Smooth muscle cell of the coronary artery (primary cell): ENCODE measurements at places on chromosomes 3 and 15. TPM values are rescaled to one million over a fixed set of nuclear protein-coding genes. Genes with fewer than 3 reads are reported as not detected.

Gene CACNA2D3
- 0.38 and 0.59 TPM in 2 replicates for total RNA-seq

Gene IVD
- total RNA-seq: 34.0 and 55.6 TPM in 2 replicates

Gene GPR87
- not detected in 2 replicates for total RNA-seq

Gene STRIT1
- not detected in 2 replicates for total RNA-seq

Gene NEK10
- 6.5 and 35.3 TPM in 2 replicates for total RNA-seq

Gene MASP1
- 5.7 and 20.2 TPM in 2 replicates for total RNA-seq

Gene ITGA11
- 26.3 and 65.5 TPM in 2 replicates for total RNA-seq

Gene SLC9C1
- total RNA-seq: 0.70 and 0.75 TPM in 2 replicates

Gene UPK1B
- not detected in 2 replicates for total RNA-seq

Gene GOLGA6A
- total RNA-seq: not detected in 2 replicates

Gene IREB2
- 13.3 and 15.9 TPM in 2 replicates for total RNA-seq

Gene CAMKV
- total RNA-seq: not detected in 2 replicates

Gene NSUN3
- total RNA-seq: 8.1 and 11.6 TPM in 2 replicates

Gene ZNF609
- 18.6 and 50.5 TPM in 2 replicates for total RNA-seq

Gene OXSM
- total RNA-seq: 8.2 and 9.8 TPM in 2 replicates

Gene LRRC2
- total RNA-seq: 2.0 and 4.7 TPM in 2 replicates

Gene MOBP
- total RNA-seq: under 0.01 TPM in 1 of 2 replicates, not detected in the other

Gene MYO1E
- total RNA-seq: 49.2 and 85.2 TPM in 2 replicates

Gene SLC51B
- not detected in 2 replicates for total RNA-seq

Gene CD200R1
- 0.08 TPM in 1 of 2 replicates, not detected in the other for total RNA-seq

Gene MYL3
- total RNA-seq: 0.08 and 2.3 TPM in 2 replicates

Gene UBE2E2
- 43.5 and 43.9 TPM in 2 replicates for total RNA-seq

Gene RASSF1
- total RNA-seq: 16.4 and 31.6 TPM in 2 replicates

Gene GOLGA6D
- not detected in 2 replicates for total RNA-seq

Gene PRSS50
- not detected in 2 replicates for total RNA-seq

Gene FBXL22
- total RNA-seq: 0.53 TPM in 1 of 2 replicates, not detected in the other

Gene KLHL40
- total RNA-seq: not detected in 2 replicates

Gene HESX1
- total RNA-seq: 0.15 TPM in 1 of 2 replicates, not detected in the other

Gene PLSCR5
- total RNA-seq: not detected in 2 replicates

Gene OXTR
- total RNA-seq: 1.2 and 35.9 TPM in 2 replicates

Gene TRANK1
- 13.0 and 24.7 TPM in 2 replicates for total RNA-seq

Gene TUSC7
- total RNA-seq: not detected in 2 replicates

Gene TNFAIP8L3
- 10.2 and 16.5 TPM in 2 replicates for total RNA-seq

Gene TMCO5A
- not detected in 2 replicates for total RNA-seq

Gene MYLK
- 85.2 and 276 TPM in 2 replicates for total RNA-seq
